Endothelial cell of umbilical vein (primary cell): ENCODE measurements at places on chromosomes 12 and 14. TPM values are rescaled to one million over a fixed set of nuclear protein-coding genes. Genes with fewer than 3 reads are reported as not detected.

DNA sequence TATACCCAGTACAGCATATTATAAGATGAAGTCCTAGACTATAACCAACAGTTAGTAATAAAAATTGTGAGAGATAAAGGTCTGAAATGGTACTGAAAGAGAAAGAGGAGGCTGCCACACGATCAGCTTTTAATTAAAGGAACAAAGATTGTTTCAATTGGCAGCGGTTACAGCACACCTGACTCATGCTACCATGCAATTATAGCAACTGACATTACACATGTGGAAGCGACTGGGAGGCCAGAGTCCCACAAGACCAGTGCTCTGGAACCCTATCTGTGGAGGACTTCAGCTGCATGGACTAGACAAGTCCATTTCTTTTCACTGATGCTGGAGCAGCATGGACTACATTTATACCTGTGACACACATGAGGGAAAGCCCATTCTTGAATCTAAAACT is 55.2 kb downstream of the SEL1L start:
- H3K27me3 ChIP-seq = no peaks in the 10 kb centered on the region
- H3K36me3 ChIP-seq = peaks cover 15% of the 10 kb centered on the region

- H3K27ac ChIP-seq = no peak overlapping the region
- no peaks in the 10 kb centered on the region for H3K4me1 ChIP-seq
- no peaks in the 10 kb centered on the region for H3K36me3 ChIP-seq
- DNase-seq = no peak
Observed at GRCh38 chr12:10498042-10498441, 7.6 kb upstream of the EIF2S3B start.

NKX2-1 gene
- not detected in 2 replicates for total RNA-seq

PPP1R36 gene
- total RNA-seq = 0.51 and 0.60 TPM in 2 replicates

GRCh38 chr14:83556746-83557453 is 1973.0 kb upstream of the FLRT2 start:
- H3K27me3 ChIP-seq = no peaks in the 10 kb centered on the region
- peak; percentile 10 for DNase-seq
- H3K4me1 ChIP-seq = no peaks in the 10 kb centered on the region
- no peaks in the 10 kb centered on the region for H3K36me3 ChIP-seq
- H3K27ac ChIP-seq = no peak overlapping the region
- H3K4me3 ChIP-seq = no peak overlapping the region

DNA sequence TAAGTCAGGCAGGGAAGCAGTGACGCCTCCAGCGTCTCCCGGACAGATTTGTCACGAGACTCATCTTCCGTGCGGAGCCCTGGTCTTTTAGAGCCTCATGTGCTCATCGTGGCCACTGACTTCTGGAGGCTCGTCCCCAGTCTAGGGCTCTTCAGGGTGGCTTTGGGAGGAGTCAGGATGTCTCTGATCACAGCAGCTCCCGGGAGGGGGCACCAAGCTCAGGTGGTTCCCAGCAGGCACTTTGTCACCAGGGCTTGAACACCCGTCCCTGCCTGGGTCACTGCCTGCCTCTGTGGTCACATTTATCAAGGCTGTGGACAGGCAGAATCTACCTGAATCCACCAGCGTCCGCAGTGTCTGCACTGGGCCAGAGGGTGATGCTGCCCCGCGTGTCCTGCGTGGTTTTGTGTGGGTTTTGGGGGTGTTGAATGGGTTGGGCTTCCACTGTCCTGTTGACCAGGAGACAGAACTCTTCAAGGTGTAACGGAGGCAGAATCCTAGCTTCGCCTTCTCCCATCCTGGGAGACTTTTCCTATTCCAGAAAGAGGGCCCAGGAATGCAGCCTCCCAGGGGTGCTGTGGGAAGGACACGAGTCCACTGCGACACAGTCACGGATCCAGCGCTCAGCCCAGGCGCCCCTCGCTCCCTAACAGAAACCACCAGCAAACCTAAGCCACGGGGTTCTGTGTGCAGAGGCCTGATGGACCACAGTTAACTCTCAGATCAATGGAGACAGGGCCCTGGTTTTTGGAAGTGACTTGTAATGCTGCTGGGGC is 132.3 kb downstream of the ADGRD1 start:
- H3K27ac ChIP-seq = no peak overlapping the region
- H3K4me1 ChIP-seq = no peaks in the 10 kb centered on the region
- H3K4me3 ChIP-seq = no peak overlapping the region
- H3K27me3 ChIP-seq = no peaks in the 10 kb centered on the region

DNA sequence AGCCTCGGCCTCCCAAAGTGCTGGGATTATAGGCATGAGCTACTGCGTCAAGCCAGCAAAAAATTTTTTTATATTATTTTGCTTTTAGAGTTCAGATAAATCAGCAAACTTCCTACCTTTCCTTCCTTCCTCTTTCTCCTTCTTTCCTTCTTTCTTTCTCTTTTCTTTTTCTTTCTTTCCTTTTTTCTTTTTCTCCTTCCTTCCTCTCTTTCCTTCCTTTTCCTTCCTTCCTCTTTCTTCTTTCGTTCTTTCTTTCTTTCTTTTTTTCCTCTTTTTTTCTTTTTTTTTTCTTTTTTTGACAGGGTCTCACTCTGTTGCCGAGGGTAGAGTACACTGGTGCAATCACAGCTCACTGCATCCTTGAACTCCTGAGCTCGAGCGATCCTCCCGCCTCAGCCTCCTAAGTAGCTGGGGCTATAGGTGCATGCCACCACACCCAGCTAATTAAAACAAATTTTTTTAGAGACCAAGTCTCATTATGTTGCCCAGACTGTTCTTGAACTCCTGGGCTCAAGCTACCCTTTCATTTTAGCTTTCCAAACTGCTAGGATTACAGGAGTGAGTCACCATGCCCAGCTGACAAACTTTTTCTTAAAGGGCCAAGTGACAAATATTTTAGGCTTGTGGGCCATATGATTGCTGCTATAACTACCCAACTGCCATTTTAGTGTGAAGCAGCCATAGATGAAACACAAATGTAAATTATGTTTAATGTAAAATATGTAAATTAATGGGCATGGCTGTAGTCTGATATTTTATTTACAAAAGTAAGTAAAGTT is 7.1 kb upstream of the WASHC4 start:
- peak; percentile 37 for DNase-seq
- no peaks in the 10 kb centered on the region for H3K36me3 ChIP-seq
- peaks cover 4% of the 10 kb centered on the region for H3K4me1 ChIP-seq
- no peak overlapping the region for H3K4me3 ChIP-seq
- H3K27me3 ChIP-seq = peaks cover 8% of the 10 kb centered on the region
- no peak overlapping the region for H3K27ac ChIP-seq

- H3K36me3 ChIP-seq = peaks cover 2% of the 10 kb centered on the region
- no peak overlapping the region for H3K27ac ChIP-seq
- peak; percentile 25 for DNase-seq
- peaks cover 9% of the 10 kb centered on the region for H3K4me1 ChIP-seq
Observed at GRCh38 chr12:46246021-46246700, 22.7 kb downstream of the SLC38A1 start.

PAX9 gene
- 0.44 and 4.8 TPM in 2 replicates for total RNA-seq

- H3K36me3 ChIP-seq = no peaks in the 10 kb centered on the region
- peaks cover 14% of the 10 kb centered on the region for H3K27me3 ChIP-seq
- H3K27ac ChIP-seq = no peak overlapping the region
- no peaks in the 10 kb centered on the region for H3K4me1 ChIP-seq
- no peak overlapping the region for H3K4me3 ChIP-seq
Observed at GRCh38 chr12:49881415-49882247, 22.1 kb downstream of the FAIM2 start.

GRCh38 chr12:14384783-14385638 is 19.5 kb downstream of the ATF7IP start:
- H3K4me3 ChIP-seq = no peak overlapping the region
- H3K27me3 ChIP-seq = no peaks in the 10 kb centered on the region

GRCh38 chr14:52950410-52950897 is 396 bp downstream of the FERMT2 start:
- H3K27ac ChIP-seq = peak overlapping the region; percentile 36
- H3K4me1 ChIP-seq = peaks cover 24% of the 10 kb centered on the region
- H3K27me3 ChIP-seq = no peaks in the 10 kb centered on the region
- H3K4me3 ChIP-seq = peak overlapping the region; percentile 33

DNA sequence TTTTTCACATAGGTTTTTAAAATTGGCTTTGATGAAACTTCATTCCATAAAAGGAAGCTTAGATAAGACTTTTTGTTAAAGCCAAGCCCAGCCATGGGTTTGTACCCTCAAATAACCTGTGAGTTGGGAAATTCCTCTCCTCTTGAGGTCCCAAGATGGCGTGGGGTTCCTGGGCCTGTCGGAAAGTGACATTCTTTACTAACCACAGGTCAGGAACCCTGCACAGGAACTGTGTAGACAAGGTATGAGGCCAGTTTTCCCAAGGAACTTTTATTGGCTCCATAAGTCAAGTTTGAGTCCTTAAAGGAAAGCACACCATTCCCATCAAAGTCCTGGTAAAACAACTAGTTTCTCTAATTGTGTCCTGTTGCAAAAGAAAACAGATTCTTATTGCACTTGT is 65.0 kb upstream of the AMN start:
- no peak overlapping the region for H3K27ac ChIP-seq
- no peaks in the 10 kb centered on the region for H3K27me3 ChIP-seq
- no peaks in the 10 kb centered on the region for H3K36me3 ChIP-seq
- DNase-seq = no peak
- H3K4me1 ChIP-seq = no peaks in the 10 kb centered on the region

DNA sequence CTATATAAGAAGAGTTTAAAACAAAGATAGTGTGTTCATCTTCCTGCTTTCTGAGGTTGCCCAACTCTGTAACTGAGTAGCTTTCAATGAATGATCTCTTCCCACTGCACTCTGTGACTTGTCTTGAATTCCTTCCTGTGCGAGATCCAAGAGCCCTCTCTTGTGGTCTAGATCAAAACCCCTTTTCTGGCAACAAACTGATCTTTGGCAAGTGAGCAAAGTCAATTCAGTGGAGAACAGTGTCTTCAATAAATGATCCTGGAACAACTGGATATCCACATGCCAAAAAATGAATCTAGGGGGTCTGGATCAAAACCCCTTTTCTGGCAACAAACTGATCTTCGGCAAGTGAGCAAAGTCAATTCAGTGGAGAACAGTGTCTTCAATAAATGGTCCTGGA is 8.5 kb downstream of the CFAP54 start:
- H3K27ac ChIP-seq = no peak overlapping the region
- no peak for DNase-seq
- no peaks in the 10 kb centered on the region for H3K27me3 ChIP-seq
- H3K4me3 ChIP-seq = no peak overlapping the region
- no peaks in the 10 kb centered on the region for H3K36me3 ChIP-seq
